Activated CD8-positive, alpha-beta memory T cell treated with anti-CD3 and anti-CD28 coated beads, Interleukin-2, amount 10 ng/mL, durations not matched to agents 7 days and 5 days (primary cell): ENCODE measurements at places on chromosomes 3 and 15.

- DNase-seq = no peak
These were observed 165.6 kb downstream of the XXYLT1 start for GRCh38 chr3:195105389-195105788.

DNA sequence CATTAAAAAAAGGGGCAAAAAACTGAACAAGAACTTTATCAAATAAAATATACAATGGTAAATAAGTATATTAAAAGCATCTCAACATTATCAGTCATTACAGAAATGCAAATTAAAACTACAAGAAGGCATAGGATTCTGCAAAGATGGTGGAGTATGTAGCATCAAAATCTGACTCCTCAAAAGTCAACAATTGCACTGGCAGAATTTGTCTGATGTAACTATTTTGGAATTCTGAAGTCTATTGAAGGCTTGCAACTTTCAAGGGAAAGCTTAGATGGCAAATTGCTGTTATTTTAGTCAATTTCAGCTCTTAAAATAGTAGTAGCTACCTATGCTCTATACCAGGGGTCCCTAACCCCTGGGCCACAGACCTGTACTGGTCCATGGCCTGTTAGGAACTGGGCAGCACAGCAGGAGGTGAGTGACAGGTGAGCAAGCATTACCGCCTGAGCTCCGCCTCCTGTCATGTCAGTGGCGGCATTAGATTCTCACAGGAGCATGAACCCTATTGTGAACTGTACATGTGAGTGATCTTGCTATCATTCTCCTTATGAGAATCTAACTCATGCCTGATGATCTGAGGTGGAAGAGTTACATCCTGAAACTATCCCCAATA, 107.6 kb downstream of the TGFBR2 start:
- no peak for DNase-seq

- no peak for DNase-seq
These were observed 31.4 kb upstream of the DUSP7 start for GRCh38 chr3:52087731-52088130.

DNA sequence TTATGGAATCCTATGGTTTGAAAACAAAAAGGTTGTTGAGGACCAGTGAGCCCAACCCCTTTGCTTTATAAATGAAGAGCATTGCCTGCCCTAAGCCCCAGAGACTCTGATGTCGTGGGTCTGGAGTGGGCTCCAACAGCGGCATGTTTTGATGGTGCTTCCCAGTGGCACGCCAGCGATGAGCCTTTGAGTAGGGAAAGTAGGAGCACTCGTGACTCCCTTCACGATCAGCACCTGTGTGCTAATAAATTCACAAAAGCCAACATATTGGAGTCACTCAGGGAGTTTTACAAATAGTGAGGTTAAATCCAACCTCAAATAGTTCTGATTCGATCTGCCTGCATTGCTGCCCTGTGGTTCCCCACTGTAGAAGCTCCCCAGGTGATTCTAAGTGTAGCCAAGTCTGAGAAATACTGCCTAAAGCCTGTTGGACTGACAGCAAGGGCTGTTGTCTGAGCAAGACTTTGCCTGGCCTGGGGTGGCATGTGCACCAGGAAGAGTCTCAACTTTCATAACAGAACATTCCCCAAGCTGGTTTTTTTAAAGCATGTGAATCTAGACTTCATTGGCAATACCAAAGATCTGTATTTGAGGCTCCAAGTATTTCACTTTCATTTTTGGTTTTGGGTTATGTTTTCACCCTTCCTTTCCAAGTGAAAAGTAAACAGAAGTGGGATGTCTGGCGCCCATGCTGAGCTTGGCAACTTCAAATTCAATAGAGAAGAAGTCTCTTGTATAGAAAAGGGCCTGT, 9.9 kb downstream of the CCR5 start:
- DNase-seq = no peak

- DNase-seq = no peak
These were observed 41.1 kb upstream of the APH1B start for GRCh38 chr15:63236272-63236671.

GRCh38 chr3:191376516-191377141, 46.3 kb upstream of the UTS2B start:
- no peak for DNase-seq

DNA sequence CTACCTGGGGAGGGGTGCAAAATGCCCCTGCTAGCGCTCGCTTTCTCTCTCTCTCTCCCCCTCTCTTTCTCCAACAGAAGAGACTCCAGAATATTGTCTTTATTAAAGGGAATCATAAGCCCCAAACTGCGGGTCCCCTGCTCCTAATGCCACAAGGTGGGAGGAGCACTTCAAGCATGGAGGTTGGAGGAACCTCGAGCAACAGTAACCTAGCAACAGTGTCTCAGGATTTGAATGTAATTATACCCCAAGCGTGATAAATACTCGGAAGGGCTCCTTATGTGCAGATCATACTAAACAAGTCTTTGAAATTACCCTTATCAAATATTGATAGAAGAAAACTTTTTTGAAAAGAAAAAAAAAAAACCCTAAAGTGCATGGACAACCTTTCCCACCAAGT, 582.2 kb upstream of the PPP2R3A start:
- DNase-seq = no peak

GRCh38 chr3:153093629-153094028, 68.4 kb upstream of the RAP2B start:
- no peak for DNase-seq

GRCh38 chr15:73907035-73907408, 19.2 kb upstream of the LOXL1 start:
- DNase-seq = no peak

- DNase-seq = no peak
These were observed 42.9 kb downstream of the DCUN1D1 start for GRCh38 chr3:182937293-182938051.

DNA sequence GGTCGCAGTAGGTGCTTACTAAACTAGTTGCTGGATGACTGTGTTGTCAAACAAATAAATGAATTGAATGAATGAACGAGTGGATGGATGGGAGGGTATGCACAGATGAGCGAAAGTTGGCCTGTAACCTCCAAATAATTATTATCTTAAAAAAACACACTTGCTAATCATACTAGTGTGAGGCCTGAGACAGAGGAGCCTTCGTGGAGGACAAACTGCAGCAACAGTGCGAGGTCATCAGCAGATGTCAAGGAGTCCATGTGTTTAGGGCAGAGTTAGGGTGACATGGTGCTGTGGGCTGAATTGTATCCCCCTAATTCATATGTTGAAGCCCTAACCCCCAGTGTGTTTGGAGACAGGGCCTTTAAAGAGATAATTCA, 24.4 kb downstream of the CORO2B start:
- DNase-seq = no peak

DNA sequence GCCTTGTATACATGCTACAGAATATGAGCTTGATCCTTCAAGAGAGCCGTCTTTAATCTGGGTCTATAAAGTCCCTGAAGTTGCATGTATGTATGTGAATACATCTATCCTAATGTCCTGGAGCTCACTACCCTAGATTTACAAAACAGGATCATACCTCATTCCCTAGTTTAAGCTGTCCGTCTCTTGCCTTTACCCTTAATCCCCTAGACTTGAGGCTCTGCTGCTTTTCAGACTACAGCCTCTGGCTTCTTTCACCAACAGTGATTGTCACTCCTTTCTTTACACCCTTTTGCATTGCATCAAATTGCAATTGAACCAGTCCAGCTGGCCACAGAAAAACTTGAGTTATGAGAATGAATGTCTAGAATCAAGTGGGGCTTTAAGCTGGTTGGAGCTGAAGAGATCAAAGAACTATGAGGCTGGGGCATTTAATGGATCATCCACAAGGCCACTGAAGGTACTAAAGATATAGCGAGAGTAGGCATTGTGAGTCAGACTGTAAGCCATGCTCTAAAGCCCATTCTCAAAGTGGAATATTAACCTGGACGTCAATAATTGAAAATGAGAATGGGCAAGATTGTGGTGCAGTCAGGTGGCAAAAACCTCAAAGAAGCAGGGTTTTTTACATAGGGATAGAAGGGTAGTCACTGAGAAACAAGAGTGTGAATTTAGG, 12.3 kb upstream of the PLD1 start:
- no peak for DNase-seq

DNA sequence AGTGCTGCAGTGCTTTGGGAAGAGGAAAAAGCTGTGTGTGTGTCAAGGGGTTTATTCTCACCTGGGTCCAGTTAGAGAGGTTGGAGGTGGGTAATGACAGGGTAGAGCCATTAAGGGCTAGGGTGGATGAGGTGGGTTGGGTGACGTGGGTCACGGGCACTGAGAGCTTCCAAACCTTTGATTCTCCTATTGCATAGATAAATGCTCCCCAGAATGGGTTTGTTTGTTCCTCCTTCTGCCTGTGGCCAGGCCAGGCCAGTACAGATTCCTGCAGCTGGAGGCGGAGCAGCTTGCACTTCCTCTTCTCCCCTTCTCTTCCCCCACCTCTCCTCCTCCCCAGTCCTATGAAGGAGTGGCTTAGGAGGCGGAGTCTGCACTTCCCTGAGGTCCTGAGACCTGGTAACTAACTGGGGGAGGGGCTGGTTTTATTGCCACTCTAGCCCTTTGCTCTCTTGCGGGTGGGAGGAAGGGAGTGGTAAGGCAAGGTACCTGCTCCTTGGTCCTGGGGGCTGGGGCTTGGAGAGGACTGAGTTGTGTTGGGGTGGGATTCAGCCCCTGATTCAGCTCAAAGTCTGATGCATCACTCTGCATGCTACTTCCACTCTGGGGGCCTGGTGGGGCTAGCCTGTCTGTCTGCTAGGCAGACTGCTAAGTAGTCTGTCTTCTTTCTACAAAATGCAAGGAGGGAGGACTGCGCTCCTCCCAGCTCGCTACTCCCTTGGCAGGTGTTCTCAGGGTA, 3.5 kb downstream of the SPINT1 start:
- DNase-seq = no peak

- peak; percentile 50 for DNase-seq
These were observed 725 bp upstream of the SCAMP2 start for GRCh38 chr15:74873756-74874424.

- no peak for DNase-seq
These were observed 553.8 kb upstream of the SGO1 start for GRCh38 chr3:20739814-20740213.

DNA sequence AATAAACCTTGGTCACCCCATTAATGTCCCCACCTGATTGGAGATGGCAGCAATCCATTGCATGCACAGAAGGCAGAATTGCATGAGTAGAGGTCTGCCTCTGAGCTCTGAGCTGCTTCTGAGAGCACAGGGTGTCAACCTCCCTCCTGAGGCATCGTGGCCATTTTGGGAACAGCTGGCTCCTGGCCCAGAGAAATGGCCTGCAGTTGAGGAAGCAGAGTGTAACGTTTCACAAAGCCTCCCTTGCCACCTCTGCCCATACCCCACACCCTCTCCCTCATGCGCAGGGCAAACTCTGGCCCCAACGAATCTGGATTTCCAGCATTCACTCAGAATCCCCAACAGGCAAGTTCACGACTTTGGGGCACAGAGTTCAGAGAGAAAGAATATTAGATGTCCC, 198.9 kb downstream of the ADAMTS9 start:
- no peak for DNase-seq

DNA sequence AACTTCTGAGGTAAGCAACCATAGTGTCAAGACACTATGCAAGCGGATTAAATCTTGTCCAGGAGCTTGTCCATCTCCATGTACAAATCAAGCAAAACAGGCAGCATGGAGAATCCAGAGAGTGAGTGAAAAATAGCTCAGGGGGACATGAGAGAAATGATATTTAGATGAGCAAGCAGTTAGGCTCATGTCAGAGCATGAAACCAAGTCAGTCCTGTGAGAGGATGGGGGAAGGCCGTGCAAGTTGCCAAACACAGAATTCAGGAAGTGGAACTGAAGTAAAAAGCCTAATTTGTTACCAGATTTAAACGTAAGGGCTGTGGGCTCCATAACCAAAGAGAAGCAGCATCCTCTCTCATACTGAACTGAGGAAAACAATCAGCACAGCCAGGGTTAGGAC, 995.9 kb downstream of the MCTP2 start:
- no peak for DNase-seq

GRCh38 chr3:48034000-48034516, 17.8 kb upstream of the MAP4 start:
- no peak for DNase-seq

DNA sequence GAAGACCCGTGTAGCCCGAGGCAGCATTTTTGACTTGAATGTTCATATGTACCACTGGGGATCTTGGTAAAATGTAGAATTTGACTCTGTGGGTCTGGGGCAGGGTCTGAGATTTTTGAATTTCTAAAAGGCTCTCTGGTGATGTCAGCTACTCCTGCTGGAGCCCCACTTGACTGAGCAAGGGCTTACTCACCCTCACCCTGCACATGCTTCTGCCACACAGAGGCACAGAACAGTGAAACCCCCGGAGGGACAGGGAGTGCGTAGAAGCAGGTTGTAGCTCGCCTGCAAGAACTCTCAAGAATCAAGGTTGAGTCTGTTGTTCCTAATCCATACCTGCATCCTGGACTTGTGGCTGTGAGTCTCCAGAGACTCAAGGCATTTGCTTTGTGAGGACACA, 41.1 kb downstream of the SLCO3A1 start:
- no peak for DNase-seq

DNA sequence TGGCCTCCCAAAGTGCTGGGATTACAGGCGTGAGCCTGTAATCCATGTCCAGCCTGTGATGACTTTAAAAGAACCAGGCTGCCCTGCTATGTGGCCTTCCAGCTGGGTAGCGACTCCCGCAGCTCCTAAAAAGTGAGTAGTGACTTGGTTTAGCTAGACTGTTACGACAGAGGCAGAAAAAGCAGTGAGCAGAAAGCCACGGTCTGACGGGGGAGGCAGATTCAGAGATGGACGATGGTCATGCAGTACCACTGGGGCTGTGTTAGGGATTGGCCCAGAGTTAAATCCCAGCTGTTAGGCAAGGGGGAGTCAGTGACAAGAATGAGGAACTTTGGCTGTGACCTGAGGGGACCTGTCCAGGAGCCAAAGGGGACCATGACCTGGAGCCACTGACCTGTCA, 3.1 kb upstream of the RPL29 start:
- no peak for DNase-seq

GRCh38 chr3:187665764-187666402, 4.3 kb downstream of the SST start:
- no peak for DNase-seq

GRCh38 chr3:29312960-29313452, 32.1 kb downstream of the RBMS3 start:
- no peak for DNase-seq

- no peak for DNase-seq
These were observed 183.6 kb downstream of the DCLK3 start for GRCh38 chr3:36580716-36581115.

DNA sequence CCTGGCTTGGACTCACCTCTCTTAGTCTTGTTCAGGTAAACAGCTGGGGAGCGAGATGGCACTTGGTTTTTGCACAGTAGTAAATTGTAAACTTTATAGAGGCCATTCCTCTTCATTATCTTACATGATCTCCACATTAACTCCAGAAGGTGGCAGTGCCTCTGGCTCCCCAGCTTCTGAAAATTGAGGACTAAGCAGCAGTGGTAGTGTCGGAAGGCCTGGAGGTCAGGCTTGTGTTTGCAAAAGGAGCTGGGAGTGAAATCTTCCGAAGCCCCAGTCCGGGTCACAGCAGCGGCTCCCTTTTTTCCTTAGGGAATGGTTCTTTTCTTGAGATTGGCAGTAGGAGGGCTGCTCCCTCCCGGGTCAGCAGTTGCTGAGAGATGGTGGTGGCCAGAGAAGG, 85.7 kb downstream of the FNDC3B start:
- no peak for DNase-seq

GRCh38 chr3:52730681-52731080, 24.8 kb downstream of the SPCS1 start:
- DNase-seq = no peak

GRCh38 chr3:65483480-65483879, 555.2 kb downstream of the MAGI1 start:
- DNase-seq = no peak
